Suppressor macrophage treated with lipopolysaccharide for 4 hours (primary cell): ENCODE measurements at places on chromosomes 3 and 15.

GRCh38 chr3:112124907-112125607 is 8.0 kb downstream of the GCSAM start:
- DNase-seq: no peak

DNA sequence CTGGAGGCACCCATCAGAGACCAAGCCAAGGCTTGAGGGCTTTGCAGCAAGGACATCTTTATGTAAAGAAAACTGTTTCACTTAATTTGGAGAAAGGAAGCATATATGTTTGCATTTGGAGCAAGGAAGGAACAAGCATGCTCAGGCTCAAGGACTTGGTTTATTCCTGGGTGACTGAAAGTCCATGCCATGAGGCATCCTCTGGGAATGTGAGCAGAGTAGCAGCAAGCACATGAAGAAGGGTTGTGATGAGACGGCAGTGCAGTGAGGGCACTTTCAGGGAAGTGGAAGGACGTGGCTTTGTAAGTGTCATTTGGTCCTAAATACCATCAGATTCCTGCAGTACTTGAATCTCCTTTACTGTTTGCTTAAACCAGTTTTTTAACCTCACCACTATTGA is 26.8 kb downstream of the POLG start:
- DNase-seq: no peak

DNA sequence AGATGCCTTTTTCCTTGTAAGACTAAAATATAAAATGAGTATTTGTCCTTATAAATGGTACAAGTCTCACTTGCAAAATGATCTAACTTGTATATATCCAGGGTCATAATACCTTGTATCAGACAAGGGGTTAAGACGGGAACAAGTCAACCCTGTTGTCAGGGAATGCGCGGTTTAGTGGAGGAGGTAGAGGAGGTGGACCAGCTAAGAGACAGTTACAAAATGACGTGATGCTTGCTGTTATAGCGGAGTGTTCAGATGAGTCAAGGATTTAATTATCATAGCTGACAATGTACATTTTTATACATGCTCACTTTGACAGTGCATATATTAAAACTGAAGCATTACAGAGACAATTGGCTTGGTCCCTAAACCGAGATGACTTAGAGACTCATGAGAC is 26.8 kb upstream of the KLHL25 start:
- DNase-seq: no peak

DNA sequence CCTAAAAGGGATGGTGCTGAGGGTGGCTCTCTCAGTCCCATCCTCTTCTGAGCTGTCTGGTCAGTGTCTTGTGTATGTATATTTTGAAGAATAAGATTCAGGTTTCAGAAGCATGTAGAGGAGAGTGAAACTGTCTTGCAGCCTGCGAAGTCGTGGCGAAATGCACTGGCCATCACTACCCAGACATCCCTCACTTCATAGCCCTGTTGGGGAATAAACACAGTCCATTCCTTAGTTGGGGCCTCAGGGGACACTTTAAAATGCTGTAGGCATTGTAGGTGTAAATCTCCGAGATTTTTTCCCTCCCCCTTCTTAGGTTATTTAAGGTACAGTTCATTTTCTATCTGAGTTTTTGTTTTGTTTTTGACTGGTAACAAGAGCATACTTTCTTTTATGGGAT is 93.8 kb downstream of the DNASE1L3 start:
- DNase-seq: no peak

DNA sequence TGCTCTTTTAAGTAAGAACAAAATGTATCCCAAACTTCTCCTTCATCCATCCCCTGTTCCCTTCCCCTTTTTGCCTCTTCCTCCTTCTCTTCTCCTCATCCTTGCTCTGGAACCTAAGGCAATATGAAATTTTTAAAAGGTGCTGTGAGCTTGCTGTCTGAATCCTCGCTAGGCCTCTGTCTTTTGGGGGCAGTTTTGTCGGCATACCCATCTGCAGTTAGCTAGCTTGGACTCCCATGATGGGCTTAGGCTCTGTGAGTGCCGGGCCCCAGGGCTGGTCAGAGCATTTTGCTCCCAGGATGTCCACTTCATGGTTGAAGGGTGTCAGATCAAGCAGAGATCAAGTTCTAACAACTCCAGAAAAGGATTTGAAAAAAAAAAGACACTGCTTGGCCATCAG is 18.6 kb downstream of the ZIC1 start:
- DNase-seq: no peak

- DNase-seq: no peak
These were observed 183.2 kb upstream of the IL12A start for GRCh38 chr3:159805411-159805772.

DNA sequence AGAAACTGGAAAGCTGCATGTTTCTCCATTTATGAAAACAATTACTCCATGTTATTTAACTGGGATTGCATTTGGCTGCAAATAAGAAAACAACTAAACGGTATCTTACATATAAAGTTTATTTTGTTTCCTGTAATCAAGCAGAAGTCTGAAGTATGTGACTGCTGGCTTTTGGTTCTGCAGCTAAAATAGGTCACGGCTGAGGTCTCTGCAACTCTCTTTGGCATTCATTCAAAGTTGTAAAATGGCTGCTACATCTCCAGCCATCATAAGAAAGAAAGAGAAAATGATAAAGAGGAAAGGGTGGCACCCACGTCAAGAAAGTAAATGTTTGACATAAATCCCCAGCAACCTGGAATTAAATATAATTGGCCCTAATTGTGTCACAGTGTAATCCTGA is 406.1 kb downstream of the TBC1D5 start:
- no peak for DNase-seq

GRCh38 chr15:64775551-64776401 is at the start of gene RBPMS2:
RBPMS2 (minus strand) TSS chr15:64775589; CDS start chr15:64775319, 270 bp downstream.
- DNase-seq: peak; percentile 13

- peak; percentile 76 for DNase-seq
These were observed 17.5 kb downstream of the FAM240A start for GRCh38 chr3:46629551-46630517.

DNA sequence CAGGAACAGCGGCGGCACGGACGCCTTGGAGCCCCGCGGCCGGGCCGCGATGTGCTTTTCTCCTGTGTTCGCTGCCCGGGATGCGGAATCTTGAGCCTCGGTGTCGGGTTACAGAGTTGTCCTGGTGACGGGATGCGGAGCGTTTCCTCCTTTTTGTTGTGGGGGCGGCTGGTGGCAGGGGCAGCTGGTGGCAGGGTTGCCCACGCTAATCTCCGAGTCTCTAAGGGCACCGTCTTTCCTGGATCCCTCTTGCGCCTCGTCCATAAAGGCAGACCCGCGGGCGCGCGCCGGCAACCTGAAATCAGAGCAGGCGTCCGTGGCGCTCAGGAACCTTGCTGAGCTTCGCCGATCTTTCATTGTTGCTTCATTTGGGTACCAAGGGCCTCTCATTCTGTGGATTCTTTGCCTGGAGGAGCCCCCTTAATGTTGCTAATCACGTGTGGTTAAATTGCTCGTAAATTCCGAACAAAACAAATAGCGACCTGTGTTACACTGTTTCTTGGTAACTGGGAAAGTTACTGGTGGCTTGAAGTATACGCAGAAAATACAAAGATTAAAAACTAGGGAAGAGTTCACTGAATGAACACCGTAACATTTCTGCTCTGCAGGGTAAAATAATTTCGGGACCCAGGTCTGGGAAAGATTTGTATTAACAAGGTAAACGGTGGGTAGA is 844 bp upstream of the PFN2 start:
- peak; percentile 26 for DNase-seq

DNA sequence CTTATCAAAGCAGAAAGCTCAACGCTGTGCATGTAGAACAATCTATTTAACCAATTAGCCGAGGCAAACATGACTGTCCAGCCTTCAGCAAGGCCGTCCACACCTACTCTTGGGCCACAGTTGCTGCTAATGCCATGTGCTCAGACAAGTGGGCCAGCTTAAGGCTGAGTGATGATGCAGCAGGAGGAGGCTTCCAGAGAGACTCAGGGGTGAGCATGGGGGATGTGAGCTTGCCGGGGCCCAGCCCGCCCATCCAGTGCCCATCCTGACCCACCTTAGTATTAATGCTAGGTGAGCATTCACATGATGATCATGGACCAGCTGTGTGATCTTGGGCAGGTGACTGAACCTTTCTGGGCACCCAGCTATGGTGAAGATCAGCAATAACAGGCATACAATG is 150.1 kb downstream of the TPRA1 start:
- DNase-seq: no peak

GRCh38 chr3:127598841-127599570 is 795 bp downstream of the MCM2 start:
- DNase-seq: no peak

DNA sequence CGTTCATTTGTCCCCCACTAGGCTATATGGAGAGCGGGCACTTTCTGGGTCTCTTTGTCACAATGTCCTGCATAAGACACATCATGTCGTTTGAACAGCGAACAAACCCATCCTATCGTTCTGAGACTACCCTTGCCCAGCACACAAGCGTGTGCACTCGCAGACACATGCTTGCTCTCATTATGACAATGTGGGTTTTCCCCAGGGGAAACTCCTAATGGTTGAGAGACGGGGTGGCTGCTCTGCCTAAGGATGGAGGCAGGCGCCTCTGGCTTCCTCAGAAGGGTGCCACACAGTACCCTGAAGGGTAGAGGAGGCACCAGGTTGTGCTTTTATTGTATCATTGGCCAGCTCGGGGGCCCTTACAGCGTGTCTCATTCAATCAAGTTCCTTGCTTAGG is 51.0 kb upstream of the MYZAP start:
- no peak for DNase-seq

- DNase-seq: no peak
These were observed 765.1 kb downstream of the ROBO1 start for GRCh38 chr3:79002465-79003372.

GRCh38 chr15:81006124-81006523 is 5.4 kb downstream of the TLNRD1 start:
- no peak for DNase-seq

GRCh38 chr3:142276781-142277180 is 51.4 kb upstream of the GK5 start:
- peak; percentile 91 for DNase-seq

GRCh38 chr3:194879991-194880939 is 194.6 kb downstream of the FAM43A start:
- DNase-seq: peak; percentile 44

DNA sequence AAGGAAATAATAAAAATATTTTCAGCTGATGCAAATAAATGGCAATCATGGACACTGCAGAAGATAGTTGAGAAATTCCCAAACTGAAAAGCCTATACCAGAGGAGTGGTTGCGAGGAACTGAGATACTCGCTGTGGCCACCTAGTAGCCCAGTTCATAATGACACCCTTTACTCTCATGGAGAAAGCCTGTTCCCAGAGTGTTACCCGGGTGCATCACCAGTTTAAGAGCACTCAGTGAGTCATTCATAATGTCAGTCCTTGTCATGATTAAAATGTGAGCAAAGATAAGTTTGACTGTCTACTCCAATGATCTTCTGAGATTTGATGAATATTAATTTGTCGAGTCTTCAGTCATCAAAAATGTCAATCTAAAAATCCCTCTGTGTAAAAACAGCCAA is 138.4 kb upstream of the LRRC3B start:
- DNase-seq: no peak

DNA sequence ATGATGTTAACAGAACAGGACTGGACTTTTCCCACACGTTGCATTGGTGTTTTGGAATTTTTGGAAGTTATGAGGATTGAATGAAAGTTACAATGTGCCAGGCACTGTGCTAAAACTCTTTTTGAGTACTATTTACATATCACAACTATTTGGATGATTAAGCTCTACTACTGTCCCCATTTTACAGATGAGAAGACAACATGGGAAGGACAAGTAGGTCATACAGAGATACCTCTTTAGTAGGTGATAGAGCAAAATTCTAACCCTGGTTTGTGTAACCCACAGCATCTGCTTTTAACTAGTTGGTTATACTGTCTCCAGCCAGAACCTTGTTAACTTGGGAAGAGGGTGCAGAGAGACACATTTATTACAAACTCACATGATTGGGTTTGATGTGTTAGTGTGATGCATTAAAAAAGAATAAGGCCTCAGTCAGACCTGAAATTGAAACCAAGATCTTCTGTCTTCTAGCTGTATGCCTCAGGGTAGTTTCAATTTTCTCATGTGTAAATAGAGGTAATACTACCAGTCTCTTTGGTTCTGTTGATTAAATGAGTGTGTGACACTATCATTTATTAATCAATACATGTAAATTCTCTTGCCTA is 1.4 kb downstream of the NDUFB4 start:
- peak; percentile 33 for DNase-seq

DNA sequence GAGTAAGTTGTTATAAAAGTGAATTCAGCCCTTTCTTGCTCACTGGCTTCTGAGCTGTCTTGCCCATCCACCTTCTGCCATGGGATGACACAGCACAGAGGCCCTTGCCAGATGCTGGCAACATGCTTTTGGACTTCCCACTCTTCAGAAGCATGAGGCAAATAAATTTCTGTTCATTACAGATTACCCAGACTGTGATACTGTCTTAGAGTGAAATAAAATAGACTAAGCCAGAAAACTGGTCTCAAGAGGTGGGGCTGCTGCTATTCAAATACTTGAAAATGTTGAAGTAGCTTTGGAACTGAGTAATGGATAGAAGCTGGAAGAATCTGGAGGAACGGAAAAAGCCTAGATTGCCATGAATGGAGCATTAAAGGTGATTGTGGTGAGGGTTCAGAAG is 170.4 kb downstream of the ZMAT3 start:
- no peak for DNase-seq
